HEK293T (cell line): ENCODE measurements at places on chromosomes 2 and 18.

GRCh38 chr2:39838589-39838988, 59.5 kb upstream of the THUMPD2 start:
- no peak for DNase-seq

GRCh38 chr18:27860701-27861107, 316.2 kb downstream of the CDH2 start:
- no peak for DNase-seq

DNA sequence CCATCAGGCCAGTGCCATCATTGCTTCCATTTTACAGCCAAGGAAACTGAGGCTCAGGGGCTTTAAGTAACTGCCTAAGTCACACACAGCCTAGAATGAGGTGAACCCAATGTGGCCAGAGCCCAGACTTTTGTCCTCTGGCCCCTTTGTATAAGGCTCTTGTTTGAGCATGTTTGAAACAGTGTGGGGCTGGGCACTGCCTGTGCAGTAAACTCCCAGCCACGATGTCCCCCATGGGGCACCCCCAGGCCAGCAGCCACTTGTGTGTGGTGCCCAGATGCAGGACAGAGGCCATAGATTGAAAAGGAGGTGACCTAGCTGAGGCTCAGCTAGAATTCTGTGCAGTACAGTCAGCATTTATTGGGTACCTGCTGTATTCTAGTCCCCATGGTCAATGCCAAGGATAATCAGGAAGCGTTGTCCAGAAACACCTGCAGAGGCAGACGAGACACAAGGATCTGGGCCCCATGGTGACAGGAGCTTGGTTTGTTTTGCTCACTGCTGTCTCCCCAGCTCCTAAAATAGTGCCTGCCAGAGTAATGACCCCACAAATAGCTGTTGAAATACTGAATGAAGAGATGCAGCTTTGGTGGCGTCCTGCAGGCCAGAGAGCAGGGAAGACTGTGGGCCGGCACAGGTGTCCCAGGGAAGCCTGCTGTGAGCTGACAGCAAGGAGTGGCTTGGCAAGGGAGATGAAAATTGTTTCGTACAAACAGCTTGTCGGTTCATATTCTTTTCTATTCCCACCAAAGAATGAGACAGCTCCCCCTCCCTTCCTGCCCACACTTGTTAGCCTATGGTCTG, 160.7 kb downstream of the LDLRAD4 start:
- no peak for DNase-seq

GRCh38 chr2:44570271-44570670, 208.5 kb downstream of the CAMKMT start:
- no peak for DNase-seq

GRCh38 chr18:63637703-63638102, 6.4 kb downstream of the SERPINB4 start:
- no peak for DNase-seq

DNA sequence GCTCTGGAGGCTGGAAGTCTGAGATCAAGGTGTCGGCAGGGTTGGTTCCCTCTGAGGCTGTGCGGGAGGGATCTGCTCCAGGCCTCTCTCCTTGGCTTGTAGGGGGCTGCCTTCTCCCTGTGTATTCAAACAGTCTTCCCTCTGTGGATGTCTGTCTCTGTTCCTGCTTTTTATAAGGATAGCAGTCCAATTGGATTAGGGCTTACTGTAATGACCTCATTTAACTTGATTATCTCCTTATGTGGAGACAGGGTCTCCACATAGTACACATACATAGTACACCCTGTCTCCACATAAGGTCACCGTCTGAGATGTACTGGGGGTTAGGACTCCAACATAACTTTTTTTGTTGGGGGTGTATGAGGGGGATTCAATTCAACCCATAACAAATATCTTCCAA, 30.5 kb downstream of the TCF7L1 start:
- DNase-seq = no peak

- DNase-seq = no peak
Observed at GRCh38 chr2:230322561-230323384, 4.2 kb upstream of the SP140L start.

- no peak for DNase-seq
Observed at GRCh38 chr18:63301434-63301833, 18.1 kb downstream of the BCL2 start.

DNA sequence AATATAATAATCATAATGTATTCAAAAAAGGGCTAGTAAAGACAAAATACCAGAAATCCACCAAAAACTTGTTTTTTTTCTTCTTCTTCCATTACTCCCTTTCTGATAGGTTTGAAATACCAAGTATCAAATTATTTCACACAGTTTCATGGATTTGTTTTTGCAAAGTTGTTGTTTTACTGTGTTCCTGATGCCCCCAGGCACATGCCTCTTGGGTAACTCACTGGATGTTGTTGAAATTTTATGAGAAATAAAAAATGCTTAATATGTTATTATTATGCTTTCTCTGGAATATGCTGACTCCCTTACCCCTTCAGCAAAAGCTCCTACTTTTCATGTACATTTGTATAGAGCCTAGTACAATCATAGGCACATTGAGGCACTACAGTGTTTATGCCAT, 419.6 kb downstream of the NRXN1 start:
- no peak for DNase-seq

DNA sequence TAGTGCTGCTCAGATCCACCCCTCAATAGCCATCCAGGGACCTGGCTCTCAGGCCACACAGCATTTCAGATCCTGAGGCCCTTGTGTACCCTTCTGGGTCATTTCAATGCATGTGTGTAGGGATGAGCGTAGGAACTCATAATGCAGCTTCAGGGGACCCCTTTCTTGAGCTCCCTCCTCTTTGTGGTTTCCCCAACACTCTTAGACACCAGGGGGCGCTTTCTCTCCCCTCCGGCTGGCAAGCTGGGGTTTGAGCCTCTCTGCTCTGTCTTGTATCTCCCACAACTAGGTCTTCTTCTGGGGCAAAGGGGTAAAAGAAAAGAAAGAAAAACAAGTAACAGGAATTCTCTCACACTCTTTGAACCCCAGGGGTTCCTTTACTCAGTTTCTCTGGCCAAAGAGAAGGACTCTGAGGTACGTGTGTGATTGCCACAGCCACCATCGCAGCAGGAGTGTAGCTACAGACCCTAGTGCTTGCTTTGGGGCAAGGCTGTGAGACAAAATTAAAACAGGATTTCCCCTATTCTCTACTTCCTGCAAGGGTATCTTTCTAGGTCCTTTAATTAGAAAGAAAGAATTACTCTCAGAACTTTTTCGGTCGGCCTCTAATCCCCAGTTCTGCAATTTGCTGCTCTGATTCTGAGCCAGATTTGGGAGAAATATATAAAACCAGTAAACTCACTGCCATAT, 38.0 kb downstream of the CABYR start:
- DNase-seq = peak; percentile 76

DNA sequence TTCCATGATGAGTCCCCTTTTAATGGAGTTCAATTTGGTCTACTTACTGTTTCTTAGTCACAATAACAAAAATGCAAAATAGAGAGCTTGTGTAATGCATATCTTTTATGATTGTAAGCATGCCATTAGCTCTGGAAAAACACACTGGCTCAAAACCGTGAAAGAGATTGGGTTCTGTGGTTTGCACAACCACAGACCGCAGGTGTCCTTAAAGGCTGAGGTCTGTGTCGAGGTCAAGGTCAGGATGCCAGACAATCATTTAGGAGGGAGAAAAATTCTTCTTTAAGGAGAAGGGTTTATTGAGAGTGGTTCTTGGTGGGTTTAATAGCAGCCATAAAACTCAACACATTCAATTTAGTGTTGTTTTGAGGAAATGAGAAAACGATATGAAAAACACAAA, 487.2 kb downstream of the GALR1 start:
- no peak for DNase-seq

GRCh38 chr2:191018048-191018447, 4.1 kb upstream of the STAT1 start:
- no peak for DNase-seq

DNA sequence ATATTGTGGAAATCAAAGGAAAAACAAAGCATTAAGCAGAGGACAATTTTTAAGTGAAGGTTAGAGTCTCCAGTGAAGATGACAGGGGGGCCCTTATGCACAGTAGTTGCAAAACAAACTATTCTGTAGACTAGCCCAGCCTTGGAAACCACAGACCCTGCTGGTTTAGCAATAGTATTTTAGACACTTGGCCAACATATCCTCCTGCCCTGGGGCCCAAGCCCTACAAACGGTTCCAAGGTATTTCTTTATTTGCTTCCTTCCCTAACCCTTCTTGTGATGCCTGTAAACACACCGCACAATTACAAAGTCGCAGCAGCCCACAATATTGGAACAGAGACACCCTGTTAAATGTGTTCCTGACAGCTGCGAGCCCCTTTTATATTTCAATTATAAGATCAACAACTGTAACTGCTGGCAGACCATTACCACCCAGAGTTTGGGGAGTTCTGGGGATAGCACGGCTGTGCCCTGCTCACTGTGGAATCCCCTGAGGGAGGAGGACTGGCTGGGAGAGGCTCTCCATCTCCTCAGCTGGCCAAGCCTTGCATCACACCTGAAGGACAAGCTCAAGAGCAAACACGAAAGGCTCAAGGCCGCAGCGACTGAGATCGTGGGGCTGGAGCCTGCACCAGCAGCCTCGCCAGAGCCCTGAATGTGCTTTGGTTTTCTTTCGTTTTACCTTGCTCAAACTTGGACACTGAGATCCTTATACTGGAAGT, 282.2 kb upstream of the ATP5MC3 start:
- no peak for DNase-seq

GRCh38 chr18:5546660-5547059, 2.9 kb upstream of the EPB41L3 start:
- peak; percentile 34 for DNase-seq

GRCh38 chr2:106184857-106185256, 9.2 kb downstream of the UXS1 start:
- no peak for DNase-seq

DNA sequence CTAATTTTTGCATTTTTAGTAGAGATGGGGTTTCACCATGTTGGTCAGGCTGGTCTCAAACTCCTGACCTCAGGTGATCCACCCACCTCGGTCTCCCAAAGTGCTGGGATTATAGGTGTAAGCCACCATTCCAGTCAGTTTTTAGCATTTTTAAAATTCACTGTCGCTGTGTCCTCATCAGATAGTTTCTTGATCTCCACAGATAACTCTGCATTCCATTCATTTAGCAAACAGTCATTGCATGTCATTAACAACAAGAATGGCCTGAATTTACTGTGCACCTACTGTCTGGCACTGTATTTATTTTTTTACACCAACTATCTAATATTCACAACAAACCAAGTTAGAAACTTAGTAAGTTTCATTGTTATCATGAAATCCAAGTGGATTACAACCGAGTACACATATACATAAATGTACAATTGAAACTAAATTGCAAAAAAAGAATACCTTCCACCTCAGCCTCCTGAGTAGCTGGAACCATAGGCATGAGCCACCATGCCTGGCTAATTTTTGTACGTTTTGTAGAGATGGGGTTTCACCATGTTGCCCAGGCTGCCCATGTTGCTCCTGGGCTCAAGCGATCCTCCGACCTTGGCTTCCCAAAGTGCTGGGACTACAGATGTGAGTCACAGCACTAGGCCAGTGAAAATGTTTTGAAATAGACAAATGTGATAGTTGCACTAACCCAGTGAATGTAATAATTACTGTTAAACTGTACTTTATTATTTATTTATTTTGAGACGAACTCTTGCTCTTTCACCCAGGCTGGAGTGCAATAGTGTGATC, 4.3 kb downstream of the MCEE start:
- DNase-seq = no peak

GRCh38 chr2:23916727-23917405, 10.1 kb downstream of the ATAD2B start:
- no peak for DNase-seq

DNA sequence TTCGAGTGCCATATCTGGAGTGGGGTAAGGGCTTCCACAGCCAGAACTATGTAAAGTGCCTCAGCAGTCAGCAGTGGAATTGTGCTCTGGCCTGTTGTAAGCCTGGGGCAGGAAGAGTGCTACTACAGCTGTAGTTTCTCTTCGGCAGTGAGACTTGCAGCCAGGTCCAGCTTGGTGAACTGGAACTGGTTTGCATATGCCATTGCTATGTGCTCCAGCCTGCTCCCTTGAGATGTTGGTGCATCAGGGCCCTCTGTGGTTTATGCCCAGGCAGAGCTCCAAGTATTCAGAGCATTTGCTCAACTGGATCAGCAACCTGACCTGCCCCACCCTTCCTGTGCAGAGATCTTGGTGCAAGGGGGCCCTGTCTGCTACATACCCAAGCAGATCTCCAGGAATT, 47.8 kb downstream of the ZNF804A start:
- no peak for DNase-seq
